Tongue (tissue), 3 donors: ENCODE measurements at places on chromosomes 2 and 18.
A peak's percentile ranks its signal among the peaks of the same experiment; 100 is the strongest.

DNA sequence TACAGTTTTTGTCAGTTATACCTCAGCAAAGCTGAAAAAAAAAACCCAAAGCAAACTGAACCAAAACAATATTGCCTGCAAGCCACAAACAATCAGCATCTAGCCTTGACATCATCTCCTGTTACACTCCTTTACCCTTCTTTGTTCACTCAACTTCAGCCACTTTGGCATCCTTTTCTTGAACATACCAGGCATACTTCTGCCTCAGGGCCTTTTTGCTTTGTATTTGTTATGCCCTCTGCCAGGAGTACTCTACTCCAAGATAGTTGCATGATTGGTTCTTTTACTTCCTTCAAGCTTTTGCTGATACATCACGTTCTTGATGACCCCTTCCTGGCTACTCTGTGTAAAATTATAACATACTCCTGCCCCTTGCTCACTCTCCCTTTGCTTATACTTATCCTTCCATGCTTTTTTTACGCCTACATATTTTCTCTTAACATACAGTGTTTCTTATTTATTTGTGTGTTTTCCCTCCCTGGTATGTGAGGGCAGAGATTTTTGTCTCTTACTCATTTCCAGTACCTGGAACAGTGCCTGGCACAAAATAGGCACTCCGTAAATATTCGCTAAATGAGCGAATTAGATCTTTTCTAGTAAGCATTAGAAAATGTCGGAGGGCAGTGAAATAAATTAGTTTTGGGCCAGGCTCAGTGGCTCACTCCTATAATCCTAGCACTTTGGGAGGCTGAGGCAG lies 12.7 kb downstream of the ABI2 start:
- DNase-seq = no peak

- peak; percentile 8 for DNase-seq
Measured at GRCh38 chr18:52046842-52047241, 293.2 kb upstream of the DCC start.

- no peak for DNase-seq
Measured at GRCh38 chr2:54813584-54813983, 90.1 kb downstream of the EML6 start.

GRCh38 chr2:150136401-150136800 lies 351.1 kb downstream of the RND3 start:
- no peak for DNase-seq

GRCh38 chr2:160064916-160065315 lies 2.5 kb upstream of the PLA2R1 start:
- DNase-seq = no peak

GRCh38 chr2:220269367-220269766 lies 641.9 kb downstream of the SLC4A3 start:
- DNase-seq = no peak

DNA sequence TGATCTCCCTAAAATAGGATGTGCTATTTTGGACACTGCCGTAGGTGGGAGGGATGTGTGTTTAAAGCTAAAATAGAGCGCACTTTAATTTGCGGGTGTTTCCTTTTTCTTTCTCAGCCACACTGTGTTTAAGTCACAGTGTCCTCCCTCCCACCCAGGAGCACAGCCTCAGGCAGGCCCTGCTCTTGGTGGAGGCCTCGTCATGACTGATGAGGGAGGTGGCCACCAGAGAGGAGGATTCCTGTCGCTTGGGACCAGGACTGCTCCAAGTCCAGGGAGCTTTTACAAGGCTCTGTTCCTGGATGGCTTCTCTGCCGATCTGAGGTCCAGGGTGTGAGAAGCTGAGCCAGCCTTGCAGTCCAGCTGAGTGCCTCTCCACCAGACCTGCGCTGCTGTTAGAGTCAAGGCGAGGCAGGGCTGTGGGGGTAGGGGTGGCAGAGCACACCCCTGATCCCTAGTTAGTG lies 33.5 kb downstream of the INPP4A start:
- DNase-seq = no peak

DNA sequence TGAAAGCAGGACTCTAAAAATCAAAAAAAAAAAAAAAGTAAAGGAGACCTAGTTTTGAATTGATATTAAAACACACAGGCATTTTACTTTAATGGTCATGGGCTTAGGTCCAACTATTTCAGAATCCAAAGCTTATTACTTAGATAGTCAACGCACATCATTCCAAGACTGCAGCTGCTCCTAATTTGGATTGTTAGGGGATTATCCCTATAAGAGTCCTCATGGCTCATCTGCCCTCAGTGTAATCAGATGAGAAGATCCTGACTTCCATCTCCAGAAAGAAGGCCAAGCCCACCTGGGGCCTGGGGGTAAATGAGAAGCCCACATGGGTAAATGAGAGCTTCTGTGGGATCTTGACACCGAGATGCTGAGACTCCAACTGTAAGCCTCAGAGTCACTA lies 424.2 kb downstream of the NRXN1 start:
- DNase-seq = peak; percentile 68

DNA sequence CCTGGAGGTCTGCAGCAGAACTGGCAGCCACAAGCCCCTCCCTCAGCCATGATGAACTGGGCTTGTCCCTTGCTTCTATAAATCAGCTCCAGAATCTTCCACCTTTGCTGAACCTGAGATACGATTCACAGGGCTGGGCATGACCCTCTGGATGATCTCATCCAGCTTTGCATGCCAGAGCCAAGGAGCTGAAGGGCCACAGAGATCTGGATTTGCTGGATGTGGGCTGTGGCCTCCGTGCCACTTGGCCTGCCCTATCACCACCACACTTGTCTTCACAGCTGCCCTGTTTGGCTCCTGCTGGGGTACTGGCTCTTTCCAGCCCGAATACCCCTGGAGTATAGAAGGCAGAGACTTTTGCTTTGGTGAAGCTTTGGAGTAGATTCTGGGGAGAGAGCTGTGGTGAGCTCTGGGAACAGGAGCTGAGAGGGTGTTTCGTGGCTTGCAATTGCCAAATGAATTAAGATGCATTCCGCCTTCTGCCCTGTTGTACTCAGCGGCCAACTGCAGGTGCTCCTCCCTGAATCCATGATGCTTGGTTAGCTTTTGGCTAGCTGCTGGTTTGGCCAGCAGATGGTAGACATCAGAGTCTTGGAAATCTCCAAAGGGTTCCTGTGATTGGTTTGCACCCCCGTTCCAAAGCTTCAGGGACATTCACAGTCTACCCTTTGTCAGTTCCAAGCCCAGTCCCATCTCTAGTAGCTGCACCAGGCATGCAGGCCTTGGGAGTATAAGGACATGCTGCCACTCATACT lies 30.9 kb upstream of the GIGYF2 start:
- no peak for DNase-seq

DNA sequence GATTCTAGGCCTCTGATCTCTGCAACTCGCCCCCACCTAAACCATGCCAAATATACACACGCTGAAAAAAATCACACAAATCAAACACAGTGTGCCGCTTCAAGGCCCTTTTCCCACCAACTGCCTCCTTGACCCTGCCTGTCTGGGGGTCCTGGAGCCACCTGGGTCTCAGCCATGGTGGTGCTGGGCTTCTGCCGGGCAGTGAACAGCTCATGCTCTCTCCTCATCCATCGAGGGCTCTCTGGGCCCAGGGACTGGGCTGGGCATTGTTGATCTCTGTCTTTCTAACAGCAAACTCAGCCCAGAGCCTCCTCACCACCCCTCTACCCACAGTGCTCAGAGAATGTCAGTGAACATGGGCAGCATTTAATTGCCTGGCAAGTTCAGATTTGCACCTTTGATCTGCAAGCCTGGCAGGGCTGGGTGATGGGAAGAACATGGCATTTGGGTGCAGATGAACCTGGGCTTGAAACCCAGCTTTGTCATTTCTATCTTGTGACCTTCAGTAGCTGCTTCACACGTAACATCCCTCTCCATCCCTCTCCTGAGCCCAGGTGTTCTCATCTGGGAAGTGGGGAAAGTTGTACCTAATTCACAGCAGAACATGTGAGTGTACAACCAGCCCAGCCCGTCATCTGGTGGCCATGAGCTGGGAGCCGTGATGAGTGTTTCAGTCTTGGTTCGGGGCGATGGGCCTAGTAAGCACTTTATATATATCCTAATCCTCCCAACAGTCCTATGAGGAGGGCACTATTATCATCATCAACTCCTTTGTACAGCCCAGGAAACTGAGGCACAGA lies 46.1 kb downstream of the SDC1 start:
- no peak for DNase-seq

DNA sequence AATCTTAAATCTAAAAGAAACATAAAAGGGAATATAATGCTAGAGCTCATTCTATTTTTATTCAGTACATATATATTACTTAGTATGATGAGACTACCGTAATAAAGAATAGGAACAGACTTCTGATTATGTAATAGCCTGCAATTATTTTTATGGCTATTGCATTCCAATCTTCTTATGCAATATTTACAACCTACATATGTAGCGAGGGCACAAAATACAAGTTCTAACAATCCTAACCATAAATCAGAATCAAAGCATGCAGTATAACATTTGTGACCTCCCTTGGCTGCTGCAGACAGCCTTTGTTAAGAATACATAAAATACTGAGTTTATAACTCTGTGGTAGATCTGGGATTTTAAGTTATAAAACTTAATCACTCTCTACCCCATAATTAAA lies 177.6 kb downstream of the BABAM2 start:
- no peak for DNase-seq

GRCh38 chr18:31101183-31102024 lies 817 bp downstream of the DSC2 start:
- DNase-seq = peak; percentile 64
